ENCODE measurements at places on chromosomes 7 and 10. TPM values are rescaled to one million over a fixed set of nuclear protein-coding genes. Genes with fewer than 3 reads are reported as not detected.
A peak's percentile ranks its signal among the peaks of the same experiment; 100 is the strongest.

SLC26A4 gene
- 0.43 TPM for total RNA-seq

- no peaks in the 10 kb centered on the region for H3K4me1 ChIP-seq
- no peak overlapping the region for H3K27ac ChIP-seq
- no peaks in the 10 kb centered on the region for H3K36me3 ChIP-seq
- DNase-seq, result no peak
- H3K27me3 ChIP-seq, result no peaks in the 10 kb centered on the region
- H3K4me3 ChIP-seq, result no peak overlapping the region
These were observed 71.6 kb downstream of the NKX6-2 start for GRCh38 chr10:132714096-132714985.

DNA sequence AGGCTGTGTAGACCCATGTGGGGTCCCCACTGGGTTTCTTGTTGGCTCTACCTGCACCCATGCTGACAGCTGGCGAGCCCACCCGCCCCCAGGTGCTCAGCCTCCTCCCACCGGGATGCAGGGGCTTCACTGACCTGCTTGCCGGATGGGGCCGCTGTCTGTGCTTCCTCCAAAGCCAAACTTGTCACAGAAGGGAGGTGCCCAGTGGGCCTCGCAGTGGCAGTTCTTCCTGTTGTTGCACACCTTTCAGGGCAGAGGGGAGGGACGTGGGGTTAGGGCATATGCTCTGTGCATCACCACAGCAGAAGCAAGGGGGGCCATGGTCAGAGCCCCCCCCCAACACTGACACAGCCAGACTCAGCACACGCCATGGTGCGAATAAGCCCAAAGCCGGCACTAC, 146.5 kb downstream of the FANK1 start:
- no peaks in the 10 kb centered on the region for H3K27me3 ChIP-seq
- H3K36me3 ChIP-seq, result no peaks in the 10 kb centered on the region
- no peak for DNase-seq
- H3K27ac ChIP-seq, result no peak overlapping the region

SPDYE2B gene
- 1.4 TPM for total RNA-seq

GRCh38 chr10:122426829-122427228, 27.6 kb upstream of the ARMS2 start:
- H3K36me3 ChIP-seq, result no peaks in the 10 kb centered on the region
- no peaks in the 10 kb centered on the region for H3K4me1 ChIP-seq
- no peak for DNase-seq

PSMG3 gene
- total RNA-seq, result 39.1 TPM

DNA sequence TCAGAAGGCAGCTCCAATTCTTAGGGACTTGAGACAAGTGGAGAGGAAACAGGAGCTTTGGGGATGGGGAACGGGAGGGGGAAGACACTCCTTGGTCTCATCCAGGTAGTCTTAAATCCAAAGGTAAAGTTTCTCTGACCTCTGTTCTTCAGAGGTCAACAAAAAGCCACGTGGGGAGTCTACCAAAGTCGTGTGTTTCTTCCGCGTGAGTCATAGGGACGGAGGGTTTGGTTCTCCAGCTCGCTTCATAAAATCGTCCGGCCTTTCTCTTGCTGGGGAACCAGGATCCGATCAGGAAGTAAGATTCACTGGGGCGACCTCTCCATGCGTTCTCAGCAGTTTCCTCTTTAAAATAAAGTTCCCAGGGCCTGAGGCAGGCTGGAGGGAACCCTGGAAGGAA, 275.7 kb downstream of the TCERG1L start:
- no peak for DNase-seq
- H3K4me3 ChIP-seq, result no peak overlapping the region
- no peaks in the 10 kb centered on the region for H3K27me3 ChIP-seq
- H3K4me1 ChIP-seq, result no peaks in the 10 kb centered on the region

MEST gene
- total RNA-seq, result 36.5 TPM

GRCh38 chr10:117804470-117805011, 242.2 kb downstream of the RAB11FIP2 start:
- H3K4me3 ChIP-seq, result no peak overlapping the region
- no peaks in the 10 kb centered on the region for H3K4me1 ChIP-seq
- no peak for DNase-seq
- no peak overlapping the region for H3K27ac ChIP-seq
- no peaks in the 10 kb centered on the region for H3K27me3 ChIP-seq
- no peaks in the 10 kb centered on the region for H3K36me3 ChIP-seq

- no peaks in the 10 kb centered on the region for H3K27me3 ChIP-seq
- DNase-seq, result no peak
- no peak overlapping the region for H3K27ac ChIP-seq
- no peaks in the 10 kb centered on the region for H3K4me1 ChIP-seq
- no peaks in the 10 kb centered on the region for H3K36me3 ChIP-seq
These were observed 82.9 kb downstream of the OTUD1 start for GRCh38 chr10:23521735-23522134.

- H3K27ac ChIP-seq, result no peak overlapping the region
- no peaks in the 10 kb centered on the region for H3K36me3 ChIP-seq
- H3K4me1 ChIP-seq, result no peaks in the 10 kb centered on the region
- no peak overlapping the region for H3K4me3 ChIP-seq
- no peak for DNase-seq
- no peaks in the 10 kb centered on the region for H3K27me3 ChIP-seq
These were observed 169.0 kb downstream of the CREB5 start for GRCh38 chr7:28581351-28581750.

DNA sequence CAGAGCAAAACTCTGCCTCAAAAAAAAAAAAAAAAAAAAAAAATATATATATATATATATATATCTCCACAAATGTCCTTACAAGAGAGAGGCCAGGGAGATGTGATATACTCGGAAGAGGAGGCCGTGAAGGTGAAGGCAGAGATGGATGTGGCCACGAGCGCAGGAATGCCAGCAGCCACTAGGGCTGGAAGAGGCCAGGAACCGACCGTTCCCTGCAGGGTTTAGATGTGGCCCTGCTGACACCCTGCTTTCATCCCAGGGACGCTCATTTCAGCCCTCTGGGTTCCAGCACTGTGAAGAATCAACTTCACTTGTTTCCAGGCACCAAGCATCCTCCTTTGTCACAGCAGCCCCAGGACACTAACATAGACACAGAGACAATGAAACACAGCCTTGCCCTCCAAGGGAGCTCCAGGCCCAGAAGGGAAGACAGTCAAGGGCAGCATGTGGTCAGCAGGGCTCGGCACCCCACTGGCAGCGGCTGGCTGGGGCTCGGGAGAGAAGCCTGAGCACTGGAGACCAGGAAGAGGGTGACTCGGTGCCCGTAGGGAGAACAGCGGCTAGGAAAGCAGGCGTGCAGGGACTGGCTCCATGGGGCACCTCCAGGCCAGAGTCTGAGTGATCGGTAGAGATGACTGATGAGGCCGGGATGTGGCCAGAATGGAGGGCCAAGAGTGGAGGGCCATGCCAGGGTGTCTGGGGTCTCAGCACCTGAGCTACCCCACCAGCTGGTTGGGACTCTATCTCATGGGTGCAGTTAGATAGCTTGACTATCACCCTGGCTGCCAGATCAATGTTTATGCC, 7.6 kb downstream of the WDR86 start:
- peaks cover 10% of the 10 kb centered on the region for H3K4me1 ChIP-seq
- no peaks in the 10 kb centered on the region for H3K36me3 ChIP-seq

- no peak overlapping the region for H3K27ac ChIP-seq
- no peaks in the 10 kb centered on the region for H3K27me3 ChIP-seq
- H3K36me3 ChIP-seq, result no peaks in the 10 kb centered on the region
These were observed 405.2 kb downstream of the DGKB start for GRCh38 chr7:14497390-14497789.

IDI2 gene
- not detected for total RNA-seq

DNA sequence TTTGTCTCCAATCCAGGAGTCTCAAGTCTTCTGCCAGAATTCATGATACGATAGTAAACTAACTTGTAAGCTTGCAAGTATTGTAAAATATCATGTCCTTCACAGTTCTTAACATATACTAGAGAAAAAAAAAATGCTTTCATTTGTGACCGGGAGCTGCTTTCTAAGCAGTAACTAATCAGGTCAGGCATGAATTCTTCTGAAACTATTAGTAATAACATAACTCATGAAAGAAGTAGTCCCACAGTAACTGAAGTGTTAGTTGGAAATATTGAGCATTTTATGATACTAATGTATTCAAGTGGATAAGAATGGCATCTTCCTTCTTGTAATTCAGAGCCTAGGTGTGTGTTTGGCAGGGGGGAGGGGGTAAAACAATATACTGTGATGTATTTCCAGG, 665.6 kb downstream of the DNAJB9 start:
- H3K4me1 ChIP-seq, result no peaks in the 10 kb centered on the region
- H3K27me3 ChIP-seq, result no peaks in the 10 kb centered on the region
- no peak overlapping the region for H3K27ac ChIP-seq
- no peaks in the 10 kb centered on the region for H3K36me3 ChIP-seq
- no peak for DNase-seq
- H3K4me3 ChIP-seq, result no peak overlapping the region

DNA sequence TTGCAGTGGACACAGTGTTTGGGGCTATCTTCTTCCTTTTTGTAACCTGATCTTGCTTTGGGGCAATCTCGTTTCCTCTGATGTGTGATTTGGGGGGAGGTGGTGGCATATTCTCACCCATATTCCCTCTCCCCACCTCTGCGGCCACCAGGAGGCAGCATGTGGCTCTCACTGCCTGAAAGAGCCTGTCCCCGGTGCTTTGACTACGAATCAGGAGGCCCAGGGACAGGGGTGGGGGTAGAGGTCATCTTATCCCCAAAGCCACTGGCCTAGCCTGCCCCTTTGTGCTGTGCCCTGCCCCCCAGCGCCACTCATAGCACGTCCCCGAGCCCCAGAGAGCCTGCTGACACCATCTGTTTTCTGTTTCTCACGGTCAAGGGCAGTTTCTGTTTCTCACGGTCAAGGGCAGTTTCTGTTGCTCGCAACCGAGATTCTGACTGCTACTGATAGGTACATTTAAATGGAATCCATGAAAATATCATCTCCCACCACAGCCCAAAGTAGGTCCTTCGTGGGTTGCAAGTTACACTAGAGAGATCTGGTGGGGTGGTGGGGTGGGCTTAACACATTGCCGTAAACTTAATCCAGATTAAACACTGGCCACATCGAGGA, 28.2 kb downstream of the PHYH start:
- no peak overlapping the region for H3K4me3 ChIP-seq
- DNase-seq, result peak; percentile 53
- no peaks in the 10 kb centered on the region for H3K27me3 ChIP-seq

DNA sequence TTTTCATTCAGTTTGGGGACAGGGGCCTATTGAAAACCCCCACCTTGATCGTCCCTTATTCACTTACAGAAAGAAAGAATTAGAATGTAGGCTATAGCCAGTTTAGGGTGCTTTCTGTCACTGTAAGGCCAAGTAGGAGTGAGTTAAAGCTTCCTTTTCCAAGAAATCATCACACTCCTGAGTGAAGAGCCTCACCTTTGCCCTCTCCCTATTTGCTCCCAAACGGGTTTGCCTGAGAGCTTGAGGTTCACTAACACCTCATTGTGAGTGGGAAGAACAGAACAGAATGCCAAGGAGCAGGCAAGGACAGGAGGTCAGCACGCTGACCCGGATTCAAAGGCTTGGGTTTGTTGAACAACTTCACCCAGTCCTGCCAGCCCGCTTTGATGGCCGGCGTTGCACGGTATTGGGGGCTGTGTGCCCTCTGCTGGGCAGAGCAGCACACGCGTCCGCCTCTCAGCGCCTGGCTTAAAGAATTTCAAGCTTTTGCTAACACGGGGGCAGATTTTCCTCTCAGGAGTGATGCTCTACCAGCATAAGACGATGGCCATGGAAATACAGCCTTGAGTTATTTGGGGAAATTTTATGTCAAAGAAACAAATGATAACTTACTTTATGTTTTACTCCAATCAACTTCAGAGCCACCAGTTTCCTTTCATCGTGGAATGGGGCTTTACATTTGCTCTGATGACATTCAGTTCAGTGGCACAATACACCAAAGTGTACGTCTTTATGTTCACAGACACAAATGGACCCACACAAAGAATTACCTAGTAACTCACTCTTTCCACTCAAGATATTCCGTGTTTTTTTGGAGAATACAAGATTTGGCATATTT, 470.0 kb downstream of the SUGCT start:
- no peak overlapping the region for H3K4me3 ChIP-seq
- H3K27ac ChIP-seq, result no peak overlapping the region
- H3K36me3 ChIP-seq, result no peaks in the 10 kb centered on the region
- H3K4me1 ChIP-seq, result no peaks in the 10 kb centered on the region
- no peaks in the 10 kb centered on the region for H3K27me3 ChIP-seq

UPK3B gene
- 27.1 TPM for total RNA-seq

TUBB8 gene
- total RNA-seq, result 0.63 TPM

- peaks cover 9% of the 10 kb centered on the region for H3K4me1 ChIP-seq
- H3K4me3 ChIP-seq, result no peak overlapping the region
- peak; percentile 78 for DNase-seq
- no peaks in the 10 kb centered on the region for H3K36me3 ChIP-seq
- H3K27me3 ChIP-seq, result no peaks in the 10 kb centered on the region
These were observed 18.9 kb downstream of the NOD1 start for GRCh38 chr7:30459591-30460245.

Data from testis (tissue), 5 donors.